Activated T-helper 1 cell treated with anti-CD3 and anti-CD28 coated beads, Interleukin-12 subunit alpha, Interleukin-12 subunit beta, Interleukin-2, Interleukin-4 antibody, amounts not matched to agents 30 ng/mL and 10 ng/mL and 1 ng/mL, durations not matched to agents 14 hours and 24 hours and 36 hours (primary cell): ENCODE measurements at places on chromosomes 5 and 9. TPM values are rescaled to one million over a fixed set of nuclear protein-coding genes. Genes with fewer than 3 reads are reported as not detected.

DNA sequence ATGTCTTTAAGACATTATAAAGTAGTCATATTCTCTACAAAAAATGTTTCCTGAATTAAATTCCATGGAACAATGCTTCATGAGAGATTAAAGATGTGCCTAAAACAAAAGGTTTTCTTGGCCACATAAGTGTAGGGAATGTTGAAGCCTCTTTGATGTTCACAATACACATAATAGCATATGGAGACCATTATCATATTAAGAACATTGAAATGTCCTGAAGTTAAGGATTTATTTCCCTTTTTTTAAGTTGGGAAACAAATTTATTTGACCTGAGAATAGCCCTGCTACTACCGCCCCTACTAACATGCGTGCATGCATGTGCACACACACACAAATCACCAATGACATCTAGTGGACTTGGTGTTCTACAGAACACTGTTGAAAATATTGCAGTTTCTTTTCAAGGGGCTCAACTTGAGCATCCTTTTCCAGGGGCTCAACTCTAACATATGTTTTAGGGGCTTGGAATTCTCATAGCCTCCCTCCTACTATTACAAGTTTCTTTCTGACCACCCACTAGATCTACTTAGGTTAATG is 124.9 kb upstream of the C6 start:
- no peaks in the 10 kb centered on the region for H3K27me3 ChIP-seq
- no peaks in the 10 kb centered on the region for H3K36me3 ChIP-seq
- H3K27ac ChIP-seq = no peak overlapping the region
- no peaks in the 10 kb centered on the region for H3K4me1 ChIP-seq

DNA sequence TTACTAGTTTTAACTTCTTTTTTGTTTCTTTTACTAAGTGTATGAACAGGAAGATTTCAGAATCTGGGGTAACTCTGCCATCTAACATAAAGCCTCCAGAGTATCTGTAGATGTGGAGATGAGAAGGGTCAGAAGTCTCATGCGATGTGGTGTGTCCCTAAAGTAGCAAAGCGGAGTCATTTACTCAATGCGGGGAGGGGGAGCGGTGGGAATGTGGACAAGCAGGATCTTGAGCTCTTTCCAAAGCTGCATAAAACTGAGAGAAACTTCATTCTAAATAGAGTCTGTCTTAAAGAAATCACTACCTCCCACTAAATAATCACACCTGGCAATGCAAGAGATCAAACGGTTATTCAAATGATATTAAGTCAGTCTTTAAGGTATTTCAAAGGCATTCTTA is 92.4 kb downstream of the MED27 start:
- peaks cover 13% of the 10 kb centered on the region for H3K4me1 ChIP-seq
- no peaks in the 10 kb centered on the region for H3K36me3 ChIP-seq
- no peak overlapping the region for H3K27ac ChIP-seq

The SMC2 gene
- 51.9 and 52.5 TPM in 2 replicates for total RNA-seq

GRCh38 chr9:95494022-95494415 is 22.8 kb downstream of the PTCH1 start:
- peak overlapping the region; percentile 81 for H3K4me3 ChIP-seq
- H3K36me3 ChIP-seq = peaks cover 3% of the 10 kb centered on the region
- H3K27ac ChIP-seq = peak overlapping the region; percentile 86
- peaks cover 40% of the 10 kb centered on the region for H3K4me1 ChIP-seq
- DNase-seq = no peak
